ENCODE measurements at places on chromosomes 5 and 9.

DNA sequence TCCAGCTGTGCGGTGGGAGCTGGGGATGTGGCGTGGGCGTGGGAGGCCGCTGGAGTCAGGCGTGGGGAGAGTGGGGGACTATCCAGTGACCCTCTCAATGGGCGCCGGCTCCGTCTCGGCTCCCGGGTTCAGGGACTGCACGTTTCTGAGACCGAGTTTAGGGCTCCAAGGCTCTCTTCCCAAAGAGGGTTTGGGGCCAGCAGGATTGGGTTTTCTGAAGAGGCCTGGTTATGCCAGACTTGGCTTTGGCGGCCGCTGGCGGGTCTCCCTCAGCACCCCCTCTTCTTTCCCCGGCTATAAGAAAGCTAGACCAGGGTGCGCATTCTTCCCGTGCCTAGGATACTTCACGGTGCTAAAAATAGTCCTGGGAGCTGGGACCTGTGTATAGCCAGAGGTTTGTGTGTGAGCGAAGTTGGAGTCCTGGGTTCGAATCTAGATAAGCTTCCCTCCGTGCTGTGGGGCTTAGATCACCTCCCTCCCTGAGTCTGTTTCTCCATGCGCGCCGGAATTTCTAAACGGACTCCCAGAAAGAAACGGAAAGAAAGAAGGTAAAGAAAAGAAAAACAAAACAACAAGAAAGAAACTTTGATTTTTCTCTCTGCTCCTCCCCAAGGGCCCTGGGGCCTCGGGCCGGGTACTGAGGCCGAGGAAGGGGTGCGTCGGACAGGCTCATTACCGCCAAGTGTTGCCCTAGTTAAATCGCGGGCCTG is 5.0 kb downstream of the HAND1 start:
- DNase-seq, result no peak

GRCh38 chr5:142512043-142513042 is 173.5 kb downstream of the FGF1 start:
- DNase-seq, result no peak

DNA sequence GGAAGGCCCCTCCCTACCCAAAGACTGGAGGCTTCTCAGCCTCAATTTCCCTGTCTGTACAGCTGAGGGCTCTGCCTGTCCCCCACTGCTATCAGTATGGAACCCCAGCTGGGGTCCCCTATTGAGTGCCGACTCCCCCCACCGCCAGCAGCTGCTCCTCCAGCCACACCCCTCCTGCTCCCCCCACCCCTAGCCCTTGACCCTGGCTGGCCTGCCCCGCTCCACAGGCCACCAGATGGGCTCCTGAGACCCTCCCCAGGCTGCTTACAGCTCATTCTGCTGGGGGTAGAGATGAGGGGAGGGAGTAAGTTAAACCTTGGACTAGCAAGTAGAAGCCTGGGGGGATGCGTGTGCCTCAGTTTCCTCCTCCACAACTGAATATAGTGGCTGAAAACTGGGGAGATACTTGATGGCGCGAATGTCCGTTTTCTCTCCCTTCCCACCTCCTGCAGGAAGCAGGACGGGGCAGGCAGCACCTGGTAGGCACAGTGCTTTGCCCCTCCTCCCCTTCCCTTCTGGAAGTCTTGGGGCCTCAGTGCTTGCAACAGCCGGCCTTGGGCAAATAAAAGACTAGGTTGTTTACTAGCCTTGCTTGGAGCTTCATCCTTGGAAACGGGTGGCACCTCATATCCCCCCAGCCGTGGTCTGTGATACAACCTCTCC is 19.1 kb downstream of the URM1 start:
- no peak for DNase-seq

DNA sequence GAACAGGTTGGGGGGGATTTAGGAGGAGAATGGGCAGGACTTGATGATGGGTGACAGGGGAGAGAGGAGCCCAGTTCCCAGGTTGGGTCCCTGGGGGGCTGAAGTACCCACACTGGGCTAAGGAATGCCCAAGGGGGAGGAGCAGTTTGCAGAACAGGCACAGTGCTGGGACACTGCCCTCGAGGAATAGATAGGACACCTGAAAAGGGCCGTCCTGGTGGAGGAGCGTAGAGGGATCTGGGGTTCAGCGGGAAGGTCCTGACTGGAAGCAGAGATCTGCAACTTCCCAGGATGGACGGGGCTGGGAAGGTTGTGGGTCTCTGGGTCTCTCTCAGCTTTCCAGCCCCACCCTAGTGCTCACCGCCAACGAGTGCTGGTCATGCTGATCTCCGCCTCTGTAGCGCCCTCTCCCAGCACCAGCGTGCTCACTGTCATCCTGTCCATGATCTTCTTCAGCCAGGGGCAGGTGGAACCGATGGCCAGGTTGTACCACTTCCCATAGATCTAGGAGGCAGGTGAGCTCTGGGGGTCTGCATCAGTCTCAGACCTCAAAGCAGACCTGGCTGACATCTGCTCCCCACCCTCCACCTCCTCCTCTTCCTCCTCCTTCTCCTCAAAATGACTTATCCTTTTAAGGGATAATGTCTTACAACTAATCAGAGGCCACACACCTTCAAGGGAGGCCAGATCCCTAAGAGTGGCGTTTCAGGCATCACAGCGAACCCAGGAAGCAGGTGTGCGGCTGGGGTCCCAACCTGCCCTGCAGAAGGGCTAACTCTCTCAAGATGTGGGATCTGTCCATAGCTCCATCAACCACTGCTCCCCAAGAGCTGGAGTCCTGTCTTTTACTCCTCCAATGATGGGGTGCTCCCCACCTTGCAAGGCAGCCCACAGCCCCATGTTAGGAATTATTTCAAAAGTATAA is 1.6 kb downstream of the AMBP start:
- DNase-seq, result no peak

DNA sequence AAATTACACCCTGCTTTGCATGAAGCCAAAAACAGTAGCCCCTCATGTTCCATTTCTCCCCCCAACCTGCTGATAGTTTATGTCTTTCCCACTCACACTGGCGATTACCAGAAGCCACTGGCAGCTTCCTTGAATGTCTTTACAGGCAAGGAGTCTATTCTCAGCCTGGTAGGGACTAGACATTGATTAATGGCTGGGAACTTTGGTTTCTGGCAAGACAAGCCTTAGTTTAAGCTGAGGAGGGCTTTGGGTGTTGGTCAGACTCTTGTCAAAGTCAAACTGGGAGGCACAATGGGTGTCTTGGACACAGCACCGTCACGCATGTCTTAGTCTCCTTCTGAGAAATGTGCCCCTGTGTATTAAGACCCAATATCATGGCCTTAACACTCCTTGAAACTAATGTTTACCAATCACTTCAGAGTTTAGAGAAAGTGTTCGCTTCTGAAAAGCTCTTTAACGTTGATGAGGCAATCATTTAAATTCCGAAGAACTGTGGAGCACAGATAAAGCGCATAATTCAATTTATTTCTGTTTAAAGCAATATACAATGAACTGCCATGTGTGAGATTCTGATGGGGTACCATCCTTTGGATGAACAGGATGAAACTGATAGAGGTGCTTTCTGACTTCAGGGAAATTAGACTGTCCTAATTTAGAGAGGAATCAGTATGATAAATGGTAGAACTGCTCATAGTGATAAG is 53.9 kb upstream of the CPEB4 start:
- no peak for DNase-seq

DNA sequence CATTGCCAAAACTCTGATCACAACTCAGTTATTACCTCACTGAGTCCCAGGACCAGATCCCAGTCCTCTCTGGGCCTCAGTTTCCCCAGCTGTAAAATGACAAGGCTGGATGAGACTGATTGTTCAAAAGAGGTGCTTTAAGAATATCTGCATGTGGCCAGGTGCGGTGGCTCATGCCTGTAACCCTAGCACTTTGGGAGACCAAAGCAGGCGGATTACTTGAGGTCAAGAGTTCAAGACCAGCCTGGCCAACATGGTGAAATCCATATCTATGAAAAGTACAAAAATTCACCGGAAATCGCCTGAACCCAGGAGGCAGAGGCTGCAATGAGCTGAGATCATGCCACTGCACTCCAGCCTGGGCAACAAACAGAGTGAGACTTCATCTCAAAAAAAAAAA is 8.3 kb downstream of the ATOX1 start:
- no peak for DNase-seq

GRCh38 chr5:1792842-1793266 is 6.8 kb downstream of the MRPL36 start:
- DNase-seq, result no peak

DNA sequence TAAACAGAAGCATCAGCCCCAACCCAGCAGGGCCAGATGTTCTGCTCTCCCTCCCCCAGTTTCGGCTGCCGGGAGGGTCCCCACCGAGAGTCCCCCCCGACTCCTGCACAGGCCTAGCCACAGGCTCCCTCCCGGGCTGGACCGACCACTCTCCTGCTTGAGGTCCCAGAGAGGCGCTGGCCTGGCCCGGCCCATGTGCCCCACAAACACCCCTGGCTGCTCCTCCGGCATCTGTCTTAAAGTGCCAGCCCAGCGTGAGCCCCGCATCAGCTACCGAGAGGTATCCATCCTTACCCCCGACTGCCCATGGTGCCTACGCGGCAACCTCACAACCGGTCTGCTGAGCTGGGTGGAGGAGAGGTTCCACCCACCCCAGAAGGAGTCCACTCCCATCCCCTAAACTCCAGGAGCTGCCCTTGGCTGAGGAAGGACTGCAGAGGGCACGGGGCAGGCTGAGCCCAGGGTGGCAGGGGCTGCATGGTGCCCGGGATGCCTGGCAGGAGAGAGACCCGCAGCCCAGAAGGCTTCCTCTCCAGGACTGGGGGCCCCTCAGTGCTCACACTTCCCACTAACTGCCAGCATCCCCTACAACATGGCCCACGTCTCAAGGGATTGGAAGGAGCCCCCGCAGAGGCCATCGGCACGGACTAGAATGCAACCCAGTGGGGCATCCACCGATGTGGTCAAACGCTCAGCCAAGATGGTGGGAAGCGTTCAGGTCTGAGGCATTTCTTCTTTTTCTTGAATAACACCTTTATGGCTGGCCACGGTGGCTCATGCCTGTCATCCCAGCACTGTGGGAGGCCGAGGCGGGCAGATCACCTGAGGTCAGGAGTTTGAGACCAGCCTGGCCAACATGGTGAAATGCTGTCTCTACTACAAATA is 15.6 kb upstream of the EGFL7 start:
- no peak for DNase-seq

- no peak for DNase-seq
These were observed 1.4 kb downstream of the PCDHGC5 start for GRCh38 chr5:141490271-141490670.

GRCh38 chr5:120479066-120479465 is 15.0 kb downstream of the PRR16 start:
- no peak for DNase-seq

- no peak for DNase-seq
These were observed 25.0 kb downstream of the CEP120 start for GRCh38 chr5:123398058-123398733.

GRCh38 chr5:83084336-83084735 is 7.0 kb downstream of the XRCC4 start:
- no peak for DNase-seq

DNA sequence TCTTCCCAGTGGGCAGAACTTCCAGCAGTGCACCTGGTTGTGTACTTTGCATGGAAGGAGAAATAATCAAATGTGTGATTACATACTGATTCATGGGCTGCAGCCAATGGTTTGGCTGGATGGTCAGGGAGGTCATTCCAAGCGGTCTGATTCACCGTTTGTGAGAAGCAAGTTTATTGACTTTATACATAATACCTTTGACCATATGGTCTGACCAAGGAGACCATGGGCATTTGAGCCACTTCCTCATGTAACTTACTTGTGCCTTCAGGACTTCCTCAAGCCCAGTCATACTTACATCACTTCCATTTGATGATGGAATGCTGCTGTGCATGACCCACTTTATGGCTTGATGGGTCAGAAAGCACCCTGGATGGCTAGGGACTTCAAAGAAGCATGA is 41.1 kb downstream of the DAP start:
- DNase-seq, result no peak

DNA sequence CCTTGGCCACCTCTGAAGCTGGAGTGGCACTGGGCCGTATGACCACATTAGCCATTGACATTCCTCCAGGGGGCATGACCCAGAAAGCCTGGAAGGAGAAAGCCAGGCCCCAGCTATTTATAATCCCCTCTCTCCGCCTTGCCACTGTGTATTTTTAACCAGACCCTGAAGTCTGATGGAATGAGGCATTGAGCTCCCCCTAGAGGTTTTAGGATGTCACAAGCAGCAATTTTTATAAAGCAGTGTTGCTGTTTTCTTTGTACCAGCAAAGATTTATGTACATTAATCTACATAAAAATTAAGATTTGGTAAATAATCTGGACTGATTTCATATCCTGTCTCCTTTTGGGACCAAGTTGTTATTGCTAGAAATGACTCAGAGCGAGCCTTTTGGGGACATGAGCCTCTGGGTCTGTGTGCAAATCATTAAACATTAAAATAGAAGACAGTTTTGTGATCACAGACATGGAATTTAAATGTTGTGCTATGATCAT is 127.1 kb downstream of the TRIO start:
- no peak for DNase-seq

DNA sequence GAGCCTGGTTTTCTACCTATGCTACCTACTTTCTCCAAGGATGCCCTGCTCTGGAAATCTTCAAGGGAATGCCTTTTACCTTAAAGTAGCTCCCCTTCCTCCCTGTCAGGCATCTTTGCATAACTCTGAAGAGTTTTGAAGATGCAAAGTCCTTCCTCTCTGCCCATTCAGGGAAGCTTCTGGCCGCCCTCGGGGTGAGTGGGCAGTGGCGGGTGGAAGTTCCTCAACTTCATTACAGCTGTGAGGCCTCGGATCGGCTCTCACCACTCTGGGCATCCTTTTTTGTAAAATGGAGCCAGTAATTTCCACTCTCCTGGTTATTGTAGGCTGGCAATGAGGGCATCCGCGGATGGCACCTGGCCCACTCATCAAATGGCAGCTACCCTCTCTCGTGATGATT is 31.7 kb upstream of the STXBP1 start:
- no peak for DNase-seq
